ENCODE measurements at places on chromosomes 7 and 10.

GRCh38 chr10:93515071-93516005 lies 18.9 kb downstream of the CEP55 start:
- H3K4me1 ChIP-seq = peaks cover 2% of the 10 kb centered on the region
- H3K36me3 ChIP-seq = peaks cover 54% of the 10 kb centered on the region
- no peak overlapping the region for H3K27ac ChIP-seq
- no peak overlapping the region for H3K4me3 ChIP-seq
- H3K27me3 ChIP-seq = no peaks in the 10 kb centered on the region

GRCh38 chr10:10017716-10018115 lies 1000.0 kb upstream of the CELF2 start:
- no peaks in the 10 kb centered on the region for H3K4me1 ChIP-seq
- no peaks in the 10 kb centered on the region for H3K27me3 ChIP-seq
- no peak overlapping the region for H3K27ac ChIP-seq
- H3K36me3 ChIP-seq = no peaks in the 10 kb centered on the region
- no peak overlapping the region for H3K4me3 ChIP-seq

DNA sequence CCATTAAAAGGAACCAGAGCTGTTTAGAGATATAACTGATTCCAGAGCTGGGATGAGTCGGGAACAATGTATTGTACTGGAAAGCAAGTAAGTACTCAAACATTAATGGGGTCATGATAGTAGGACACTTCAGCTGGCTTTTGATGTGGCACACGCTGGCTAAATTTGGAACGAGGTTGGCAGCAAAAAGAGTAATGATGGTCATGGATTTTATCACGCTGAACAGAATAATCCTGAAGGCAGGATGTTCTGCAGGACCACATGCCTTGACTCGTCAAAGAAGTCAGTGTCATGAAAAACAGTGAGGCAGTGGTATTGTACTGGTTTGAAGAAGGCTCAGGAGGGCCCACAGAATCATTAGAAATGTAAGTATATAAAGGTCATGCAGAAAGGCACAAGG lies 220.3 kb downstream of the SNX13 start:
- DNase-seq = no peak
- H3K36me3 ChIP-seq = no peaks in the 10 kb centered on the region
- H3K4me1 ChIP-seq = no peaks in the 10 kb centered on the region
- no peak overlapping the region for H3K27ac ChIP-seq
- peaks cover 4% of the 10 kb centered on the region for H3K27me3 ChIP-seq
- no peak overlapping the region for H3K4me3 ChIP-seq

DNA sequence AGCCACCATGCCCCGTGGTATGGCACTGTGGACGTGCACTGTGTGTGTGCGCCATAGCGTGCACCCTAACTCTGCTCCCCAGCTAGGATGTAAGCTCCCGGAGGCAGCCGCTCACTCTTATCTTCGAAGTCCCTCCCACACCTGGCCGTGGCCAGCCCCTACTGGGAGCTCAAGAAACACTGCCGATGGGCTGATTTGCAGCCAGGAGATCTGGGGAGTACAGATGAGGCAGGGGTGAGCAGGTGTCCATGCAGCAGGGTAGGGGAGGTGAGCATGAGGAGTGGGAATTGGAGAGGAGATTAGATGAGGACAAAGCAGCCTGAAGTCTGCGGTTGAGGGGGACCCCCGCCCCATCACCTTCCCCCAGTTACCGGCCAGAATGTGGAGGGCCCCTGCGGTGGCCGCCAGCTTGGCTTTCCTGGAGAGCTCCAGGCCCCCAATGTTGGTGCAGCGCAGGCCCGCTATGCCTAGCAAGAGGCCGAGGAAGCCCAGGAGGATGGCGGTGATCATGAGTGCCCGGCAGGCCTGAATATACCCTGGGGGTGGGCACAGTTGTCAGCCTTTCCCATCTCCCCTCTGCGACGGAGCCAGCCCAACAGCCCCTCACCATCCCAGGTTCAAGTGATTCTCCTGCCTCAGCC lies 3.6 kb downstream of the CLDN15 start:
- no peak overlapping the region for H3K4me3 ChIP-seq
- DNase-seq = no peak
- no peaks in the 10 kb centered on the region for H3K27me3 ChIP-seq
- peaks cover 14% of the 10 kb centered on the region for H3K36me3 ChIP-seq
- H3K4me1 ChIP-seq = peaks cover 4% of the 10 kb centered on the region

- H3K4me3 ChIP-seq = no peak overlapping the region
- peaks cover 18% of the 10 kb centered on the region for H3K27me3 ChIP-seq
- no peaks in the 10 kb centered on the region for H3K36me3 ChIP-seq
- DNase-seq = no peak
- no peaks in the 10 kb centered on the region for H3K4me1 ChIP-seq
Measured at GRCh38 chr10:86599041-86599440, 55.3 kb upstream of the OPN4 start.

DNA sequence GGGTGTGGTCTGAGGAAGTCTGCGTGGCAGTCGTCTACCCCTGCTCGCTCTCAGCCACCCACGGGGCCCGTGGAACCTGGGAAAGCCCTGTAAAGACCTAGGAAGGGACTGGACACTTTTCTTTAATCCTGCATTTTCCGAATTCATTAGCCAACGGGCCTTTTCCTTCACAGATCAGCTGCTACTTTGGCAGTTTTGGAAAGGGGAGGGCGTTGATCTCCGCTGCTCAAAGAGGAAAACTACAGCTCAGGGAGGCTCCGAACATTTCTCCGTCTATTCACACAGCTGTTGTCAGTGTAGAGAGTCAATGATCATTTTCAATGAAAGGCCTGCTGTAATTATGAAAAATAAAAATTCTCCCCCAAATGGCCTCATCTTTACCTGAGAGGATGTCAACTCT lies 450.1 kb upstream of the MKI67 start:
- no peak overlapping the region for H3K27ac ChIP-seq
- no peak for DNase-seq
- no peaks in the 10 kb centered on the region for H3K27me3 ChIP-seq
- H3K4me3 ChIP-seq = no peak overlapping the region

DNA sequence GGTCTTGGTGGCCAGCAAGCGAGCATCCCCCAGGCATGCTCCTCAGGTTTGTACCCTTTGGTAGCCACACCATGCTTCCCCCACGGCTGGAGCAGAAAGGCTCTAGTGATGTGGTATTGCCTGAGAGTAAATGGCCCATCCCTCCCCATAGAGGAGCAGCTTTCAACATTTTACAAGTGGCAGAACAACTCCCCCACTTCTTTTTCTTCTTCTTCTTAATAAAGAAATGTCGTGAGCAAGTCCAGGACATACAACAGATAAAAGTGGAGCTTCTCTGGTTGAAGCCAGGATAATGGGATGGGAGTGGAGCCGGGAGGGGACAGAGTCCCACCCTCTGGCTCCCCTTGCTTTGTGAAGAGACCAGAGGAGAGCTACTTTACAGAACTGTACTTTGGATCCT lies 131.5 kb downstream of the ANLN start:
- H3K4me1 ChIP-seq = peaks cover 8% of the 10 kb centered on the region
- peaks cover 3% of the 10 kb centered on the region for H3K27me3 ChIP-seq
- H3K36me3 ChIP-seq = no peaks in the 10 kb centered on the region
- H3K4me3 ChIP-seq = no peak overlapping the region
- no peak overlapping the region for H3K27ac ChIP-seq

DNA sequence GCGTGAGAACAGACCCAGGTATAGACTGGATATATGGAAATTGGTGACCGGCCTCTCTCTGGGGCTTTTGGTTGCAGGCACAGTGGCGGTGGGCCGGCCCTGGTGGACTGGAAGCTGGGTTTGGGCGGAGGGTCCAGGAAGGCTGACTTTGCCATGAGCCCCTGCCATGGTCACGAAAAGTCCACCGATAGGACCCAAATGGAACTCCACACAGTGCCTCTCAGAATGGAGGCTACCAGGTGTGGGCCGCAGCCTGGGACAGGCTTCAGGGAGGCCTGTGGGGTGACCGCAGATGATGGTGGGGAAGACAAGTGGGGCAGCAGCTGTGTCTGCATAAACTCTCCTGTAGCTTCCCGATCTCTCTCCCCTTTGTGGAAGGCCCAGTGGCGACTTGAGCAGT lies 123.2 kb downstream of the DNAJB6 start:
- no peak overlapping the region for H3K27ac ChIP-seq
- peaks cover 18% of the 10 kb centered on the region for H3K4me1 ChIP-seq
- peaks cover 70% of the 10 kb centered on the region for H3K27me3 ChIP-seq
- no peak overlapping the region for H3K4me3 ChIP-seq
- no peaks in the 10 kb centered on the region for H3K36me3 ChIP-seq

DNA sequence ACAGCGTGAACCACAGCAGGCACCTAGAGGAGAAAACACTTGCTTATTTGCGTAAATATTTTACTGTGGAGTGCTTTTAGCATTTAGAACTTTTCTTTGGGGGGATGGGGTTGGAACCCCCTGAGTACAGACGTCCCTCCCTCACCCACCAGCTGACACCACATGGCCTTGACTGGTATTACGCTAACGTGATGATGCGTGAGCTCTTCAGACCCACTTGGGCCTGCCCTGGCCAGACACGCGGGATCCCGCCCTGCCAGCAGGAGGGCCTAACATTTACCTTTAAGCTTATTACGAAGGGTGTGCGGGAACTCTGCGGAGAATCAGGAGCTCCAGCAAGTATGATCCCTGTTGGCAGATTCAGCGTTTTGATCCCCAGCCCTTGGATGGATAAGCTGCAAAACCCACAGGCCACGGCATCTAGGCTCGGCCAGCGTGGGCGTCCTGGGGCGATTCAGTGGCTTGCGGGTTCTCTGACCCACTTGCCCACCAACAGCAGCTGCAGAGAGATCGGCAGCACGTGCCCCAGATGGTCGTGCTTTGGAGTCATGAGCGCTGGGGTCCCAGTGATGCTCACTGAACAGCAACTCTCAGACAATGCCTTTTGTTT lies 545.5 kb upstream of the FOXK1 start:
- DNase-seq = no peak
- no peaks in the 10 kb centered on the region for H3K27me3 ChIP-seq
- H3K4me1 ChIP-seq = no peaks in the 10 kb centered on the region
- no peak overlapping the region for H3K4me3 ChIP-seq
- no peak overlapping the region for H3K27ac ChIP-seq
- H3K36me3 ChIP-seq = no peaks in the 10 kb centered on the region

GRCh38 chr10:119211176-119211575 lies 3.8 kb downstream of the GRK5 start:
- H3K4me3 ChIP-seq = peak overlapping the region; percentile 66
- H3K4me1 ChIP-seq = peaks cover 70% of the 10 kb centered on the region
- no peaks in the 10 kb centered on the region for H3K27me3 ChIP-seq
- H3K36me3 ChIP-seq = peaks cover 14% of the 10 kb centered on the region
- no peak for DNase-seq

DNA sequence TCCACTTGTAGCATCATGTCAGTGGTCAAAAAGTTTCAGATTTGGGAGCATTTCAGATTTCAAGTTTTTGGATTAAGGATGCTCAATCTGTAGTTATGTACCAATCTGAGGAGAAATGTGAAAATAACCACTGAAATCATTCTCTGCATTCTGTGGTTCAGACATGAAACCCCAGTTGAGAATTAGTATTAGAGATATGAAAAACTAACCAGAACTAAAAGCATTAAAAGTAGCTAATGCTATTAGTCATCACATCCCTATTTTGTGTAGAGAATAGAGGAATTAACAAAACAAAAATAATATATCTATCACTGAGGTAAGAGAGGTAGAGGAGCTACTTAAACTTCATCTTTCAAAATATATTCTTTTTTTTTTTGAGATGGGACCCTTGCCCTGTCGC lies 28.0 kb downstream of the MICU1 start:
- no peaks in the 10 kb centered on the region for H3K27me3 ChIP-seq
- no peak overlapping the region for H3K27ac ChIP-seq
- H3K4me3 ChIP-seq = no peak overlapping the region

DNA sequence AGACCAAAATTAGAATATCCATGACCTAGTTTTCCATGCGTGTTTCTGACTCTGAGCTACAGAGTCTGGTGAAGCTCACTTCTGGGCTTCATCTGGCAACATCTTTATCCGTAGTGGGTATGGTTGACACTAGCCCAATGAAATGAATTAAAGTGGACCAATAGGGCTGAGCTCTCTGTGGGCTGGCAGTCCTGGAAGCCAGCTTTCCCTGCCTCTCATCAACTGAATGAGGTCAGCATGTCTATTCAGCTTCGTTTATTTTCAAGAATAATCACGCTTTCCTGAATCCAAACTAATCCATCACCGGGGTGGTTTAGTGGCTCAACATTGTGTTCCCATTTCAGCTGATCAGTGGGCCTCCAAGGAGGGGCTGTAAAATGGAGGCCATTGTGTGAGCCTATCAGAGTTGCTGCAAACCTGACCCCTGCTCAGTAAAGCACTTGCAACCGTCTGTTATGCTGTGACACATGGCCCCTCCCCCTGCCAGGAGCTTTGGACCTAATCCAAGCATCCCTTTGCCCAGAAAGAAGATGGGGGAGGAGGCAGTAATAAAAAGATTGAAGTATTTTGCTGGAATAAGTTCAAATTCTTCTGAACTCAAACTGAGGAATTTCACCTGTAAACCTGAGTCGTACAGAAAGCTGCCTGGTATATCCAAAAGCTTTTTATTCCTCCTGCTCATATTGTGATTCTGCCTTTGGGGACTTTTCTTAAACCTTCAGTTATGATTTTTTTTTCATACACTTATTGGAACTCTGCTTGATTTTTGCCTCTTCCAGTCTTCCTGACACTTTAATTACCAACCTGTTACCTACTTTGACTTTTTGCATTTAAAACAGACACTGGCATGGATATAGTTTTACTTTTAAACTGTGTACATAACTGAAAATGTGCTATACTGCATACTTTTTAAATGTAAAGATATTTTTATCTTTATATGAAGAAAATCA lies 35.5 kb downstream of the CAV1 start:
- no peak for DNase-seq
- H3K4me1 ChIP-seq = no peaks in the 10 kb centered on the region
- no peak overlapping the region for H3K4me3 ChIP-seq
- no peaks in the 10 kb centered on the region for H3K36me3 ChIP-seq

DNA sequence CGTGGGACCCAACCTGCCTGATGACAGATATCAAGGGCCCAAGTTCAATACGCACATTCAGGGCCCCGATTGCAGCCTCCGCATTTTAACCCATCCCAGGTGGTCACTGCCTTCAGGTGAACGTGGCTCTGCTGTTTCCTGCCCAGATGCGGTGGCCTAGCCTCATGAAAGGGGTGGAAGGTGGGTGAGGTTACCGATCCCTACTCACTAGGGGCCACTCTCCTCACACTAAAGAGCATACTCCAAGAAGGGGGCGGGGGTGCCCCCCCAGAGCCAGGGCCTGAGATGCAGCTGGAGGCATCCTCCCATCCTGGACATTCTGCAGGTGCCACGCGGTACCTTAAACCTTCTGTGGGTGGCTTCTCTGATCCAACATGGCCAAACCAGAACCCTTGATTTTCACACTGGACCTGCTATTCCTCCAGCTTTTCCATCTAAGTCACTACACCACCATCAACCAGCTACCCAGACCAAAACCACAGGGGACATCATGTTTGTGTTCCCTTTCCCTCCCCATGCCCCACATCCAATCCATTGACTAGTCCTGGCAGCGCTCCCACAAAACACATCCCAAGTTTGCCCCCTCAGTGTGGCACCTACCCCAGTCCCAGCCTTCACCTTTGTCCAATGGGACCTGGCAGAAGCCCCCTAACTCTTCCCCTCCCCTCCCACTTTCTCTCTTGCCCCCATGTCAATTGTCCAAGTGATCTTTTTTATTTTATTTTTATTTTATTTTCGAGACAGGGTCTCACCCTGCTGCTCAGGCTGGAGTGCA lies 30.0 kb downstream of the PRLHR start:
- H3K27me3 ChIP-seq = peaks cover 22% of the 10 kb centered on the region
- H3K4me1 ChIP-seq = peaks cover 2% of the 10 kb centered on the region
- H3K4me3 ChIP-seq = no peak overlapping the region
- no peak overlapping the region for H3K27ac ChIP-seq
- no peak for DNase-seq
